Activated naive CD4-positive, alpha-beta T cell (primary cell): ENCODE measurements at places on chromosomes 1 and 21.
A peak's percentile ranks its signal among the peaks of the same experiment; 100 is the strongest.

- DNase-seq = no peak
Measured at GRCh38 chr1:207309745-207310273, 11.7 kb upstream of the CD55 start.

DNA sequence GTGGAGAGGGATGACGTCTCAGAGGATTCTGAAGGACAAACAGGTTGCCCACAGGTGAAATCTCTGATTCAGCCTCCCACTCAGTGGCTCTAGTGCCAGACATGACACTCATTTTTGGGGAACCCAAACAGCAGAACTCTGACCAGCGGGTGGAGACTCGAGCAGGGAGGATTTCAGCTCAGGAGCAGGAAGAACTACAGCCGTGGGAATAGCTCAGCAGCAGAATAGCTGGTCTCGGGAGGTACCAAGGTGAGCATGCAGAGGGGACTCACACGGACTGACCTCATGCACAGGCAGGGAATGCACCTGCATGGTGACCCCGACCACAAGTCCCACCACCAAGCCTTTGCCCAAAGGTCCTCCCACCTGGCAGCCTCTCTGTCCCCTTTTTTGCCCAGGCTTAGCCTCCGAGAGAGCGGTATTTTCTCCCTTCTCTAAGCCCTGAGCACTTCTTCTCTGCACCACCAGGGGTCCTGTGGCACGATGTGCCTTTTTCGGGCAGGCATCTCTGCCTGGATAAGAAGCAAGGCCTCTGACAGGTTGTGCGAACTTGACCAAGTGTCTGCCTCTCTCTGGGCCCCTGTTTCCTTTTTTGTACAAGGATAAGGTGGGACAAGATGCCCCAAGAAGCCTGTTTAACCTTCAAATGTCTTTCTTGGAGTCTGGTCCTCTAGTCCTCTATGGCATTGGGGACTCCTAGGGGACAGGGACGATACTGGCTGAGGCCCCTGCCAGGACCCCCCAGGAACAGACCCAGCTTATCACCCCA, 8.8 kb upstream of the FGR start:
- peak; percentile 22 for DNase-seq

DNA sequence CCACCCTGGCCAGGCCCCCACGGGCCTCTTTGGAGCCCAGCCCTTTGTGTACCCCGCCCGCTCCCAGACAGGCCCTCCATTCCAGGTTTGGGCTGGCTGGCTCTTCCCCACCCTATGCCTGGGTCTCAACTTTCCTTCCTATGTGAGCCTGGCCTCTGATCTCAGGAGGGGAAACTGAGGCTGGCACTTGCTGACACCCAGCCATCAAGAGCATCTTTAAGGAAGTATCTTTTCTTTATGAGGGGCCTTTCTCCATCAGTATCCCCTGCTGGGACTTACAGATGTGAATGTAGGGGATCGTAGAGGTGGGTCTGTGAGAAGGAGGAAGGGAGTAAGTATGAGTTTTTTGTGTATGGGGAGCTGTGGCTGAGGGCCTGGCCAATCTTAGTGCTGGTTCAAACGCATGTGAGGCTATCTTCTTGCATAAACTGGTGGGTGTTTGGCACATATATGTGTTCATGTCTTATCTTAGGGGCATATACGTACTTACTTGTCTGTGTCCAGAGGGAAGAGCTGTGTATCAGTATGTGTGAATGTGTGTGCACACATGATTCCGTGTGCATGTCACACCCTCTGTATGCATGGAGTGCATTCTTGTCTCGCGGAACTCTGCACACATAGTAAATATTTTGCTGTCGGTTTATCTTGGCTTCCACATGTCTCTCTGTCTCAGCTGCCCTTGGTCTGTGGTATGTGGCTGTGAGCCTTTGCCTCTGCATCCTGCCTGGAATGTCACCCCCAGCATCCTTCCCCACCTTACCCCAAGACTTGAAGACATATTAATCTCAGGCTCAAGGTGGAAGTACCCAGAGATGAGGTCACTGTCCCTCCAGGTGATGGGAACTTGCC, 5.4 kb downstream of the NECTIN4 start:
- DNase-seq = no peak

- DNase-seq = no peak
Measured at GRCh38 chr1:67441739-67442281, 11.6 kb upstream of the SERBP1 start.

GRCh38 chr1:38153066-38153777, 106.6 kb upstream of the POU3F1 start:
- DNase-seq = no peak

GRCh38 chr1:98044766-98045165, 123.9 kb upstream of the DPYD start:
- no peak for DNase-seq

DNA sequence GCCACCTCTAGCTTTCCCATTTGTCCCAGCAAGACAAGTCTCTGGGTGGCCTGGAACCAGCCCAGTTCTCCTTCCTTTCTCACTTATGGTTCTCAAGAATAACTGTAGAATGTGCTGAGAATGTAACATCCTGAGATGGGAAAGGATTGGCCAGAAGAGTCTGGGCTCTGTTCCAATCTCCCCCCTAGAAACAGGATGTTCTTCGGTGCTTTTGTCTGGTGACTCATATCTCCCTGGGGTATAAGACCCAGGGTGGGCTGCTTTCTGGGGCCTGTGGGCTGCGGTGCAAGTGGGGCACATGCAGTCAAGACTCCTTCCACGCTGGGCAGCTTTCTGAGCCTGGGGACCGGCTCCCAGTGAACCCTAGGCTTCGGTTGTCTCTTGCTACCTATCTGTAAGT, 251.2 kb upstream of the POU3F1 start:
- no peak for DNase-seq

GRCh38 chr1:181383695-181384094, 99.6 kb upstream of the CACNA1E start:
- no peak for DNase-seq

- no peak for DNase-seq
Measured at GRCh38 chr1:15246960-15247614, at the start of gene FHAD1. Gene FHAD1, plus strand, starts transcription at chr1:15247223. Its CDS starts 4,562 bp downstream, at chr1:15251785.

DNA sequence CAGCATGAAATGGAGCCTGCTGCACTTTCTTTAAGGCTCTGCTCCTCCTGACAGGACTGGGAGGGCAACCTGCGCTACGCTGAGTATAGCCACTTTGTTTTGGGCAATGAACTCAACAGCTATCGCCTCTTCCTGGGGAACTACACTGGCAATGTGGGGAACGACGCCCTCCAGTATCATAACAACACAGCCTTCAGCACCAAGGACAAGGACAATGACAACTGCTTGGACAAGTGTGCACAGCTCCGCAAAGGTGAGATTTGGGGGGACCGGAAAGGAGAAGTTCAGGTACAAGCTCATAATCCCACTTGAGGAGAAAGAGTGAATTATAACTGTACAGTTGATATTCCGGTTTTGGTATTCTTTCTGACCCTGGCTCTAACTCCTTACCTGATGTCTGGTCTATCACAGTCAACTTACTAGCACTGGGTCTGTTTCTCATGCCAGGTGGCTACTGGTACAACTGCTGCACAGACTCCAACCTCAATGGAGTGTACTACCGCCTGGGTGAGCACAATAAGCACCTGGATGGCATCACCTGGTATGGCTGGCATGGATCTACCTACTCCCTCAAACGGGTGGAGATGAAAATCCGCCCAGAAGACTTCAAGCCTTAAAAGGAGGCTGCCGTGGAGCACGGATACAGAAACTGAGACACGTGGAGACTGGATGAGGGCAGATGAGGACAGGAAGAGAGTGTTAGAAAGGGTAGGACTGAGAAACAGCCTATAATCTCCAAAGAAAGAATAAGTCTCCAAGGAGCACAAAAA, 5.4 kb downstream of the ANGPTL7 start:
- DNase-seq = no peak

DNA sequence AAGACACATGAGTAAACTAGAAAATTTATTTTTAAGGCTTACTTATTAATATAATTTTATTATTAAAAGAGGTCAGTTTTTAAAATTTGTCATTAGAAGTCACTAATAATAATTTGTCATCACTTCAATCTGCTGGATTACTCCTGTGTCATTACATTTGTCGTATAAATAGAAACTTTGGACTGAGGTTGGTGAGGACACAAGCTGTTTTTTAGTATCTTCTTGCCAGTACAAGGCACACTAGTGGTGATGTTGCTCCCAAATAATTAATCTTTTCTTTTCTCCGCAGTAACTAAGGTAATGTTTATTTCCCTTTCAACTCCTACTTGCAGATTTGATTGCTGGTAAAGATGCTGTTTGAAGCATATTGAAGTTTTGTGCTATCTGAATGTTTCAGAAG, 59.4 kb upstream of the TENT5C start:
- DNase-seq = no peak

DNA sequence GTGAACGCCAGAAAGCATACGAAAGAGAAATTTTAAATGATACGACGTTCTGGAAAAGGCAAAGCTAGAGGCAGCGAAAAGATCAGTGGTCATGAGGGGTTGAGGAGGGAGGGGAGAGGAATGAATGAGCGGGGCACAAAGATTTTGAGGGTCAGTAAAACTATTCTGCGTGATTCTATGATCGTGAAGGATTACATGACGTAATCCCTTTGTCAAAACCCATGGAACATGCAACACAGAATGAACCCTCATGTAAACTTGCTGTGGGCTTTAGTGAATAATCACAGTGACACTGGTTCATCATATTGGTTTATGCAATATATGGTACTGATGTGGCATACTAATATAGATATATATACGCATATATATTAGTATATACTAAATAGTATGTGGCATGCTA, 13.0 kb downstream of the LRRC38 start:
- DNase-seq = no peak

GRCh38 chr1:151157067-151157531, 650 bp downstream of the TNFAIP8L2 start:
- DNase-seq = peak; percentile 45

GRCh38 chr1:38585460-38585859, 274.1 kb downstream of the RRAGC start:
- DNase-seq = no peak

- DNase-seq = no peak
Measured at GRCh38 chr1:166174108-166174507, 7.3 kb upstream of the FAM78B start.

GRCh38 chr1:160257411-160258015, 4.8 kb downstream of the DCAF8 start:
- no peak for DNase-seq

- DNase-seq = no peak
Measured at GRCh38 chr1:145912128-145912641, 2.3 kb upstream of the ITGA10 start.

DNA sequence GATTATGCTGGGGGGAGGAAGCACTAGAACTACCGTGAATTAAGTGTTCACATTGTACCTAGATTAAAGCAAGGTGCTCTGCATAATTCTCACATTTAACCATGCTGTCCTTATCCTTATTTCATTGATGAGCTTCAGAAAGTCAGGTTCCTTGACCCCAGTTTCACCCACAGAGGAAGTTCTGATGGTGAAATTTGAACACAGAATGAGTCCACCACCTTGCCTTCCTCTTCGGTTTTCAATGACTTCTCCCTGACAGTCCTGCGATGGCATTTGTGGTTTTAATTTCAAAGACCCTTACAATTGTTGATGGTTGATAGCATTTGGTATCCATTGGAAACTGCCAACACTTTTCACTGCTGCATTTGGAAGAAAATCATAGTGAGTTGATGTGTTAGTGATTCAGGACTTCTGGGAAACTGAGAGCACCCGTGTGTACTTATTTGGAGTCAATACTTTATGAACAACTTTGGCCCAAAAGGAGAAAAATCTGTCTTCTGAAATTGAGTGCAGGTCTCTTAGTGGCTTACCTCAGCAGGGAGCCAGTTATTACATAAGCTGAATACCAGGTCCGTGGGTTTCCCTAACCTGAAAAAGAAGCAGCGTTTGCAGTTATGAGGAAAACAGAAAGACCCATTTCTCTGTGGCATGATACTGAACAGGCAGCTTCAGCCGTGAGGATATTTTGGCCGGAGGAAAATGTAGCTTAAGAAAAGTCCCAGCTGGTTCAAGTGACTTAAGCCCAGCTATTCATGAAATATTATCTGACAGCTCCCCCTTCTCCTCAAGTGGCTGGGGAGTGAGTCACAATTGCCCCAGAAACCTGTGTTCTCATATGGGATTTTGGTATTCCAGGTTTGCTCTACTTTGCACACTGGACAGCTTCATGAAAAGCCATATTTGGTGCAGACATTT, 47.5 kb downstream of the ROR1 start:
- DNase-seq = no peak

GRCh38 chr1:7643530-7643929, 127.6 kb upstream of the VAMP3 start:
- DNase-seq = no peak

DNA sequence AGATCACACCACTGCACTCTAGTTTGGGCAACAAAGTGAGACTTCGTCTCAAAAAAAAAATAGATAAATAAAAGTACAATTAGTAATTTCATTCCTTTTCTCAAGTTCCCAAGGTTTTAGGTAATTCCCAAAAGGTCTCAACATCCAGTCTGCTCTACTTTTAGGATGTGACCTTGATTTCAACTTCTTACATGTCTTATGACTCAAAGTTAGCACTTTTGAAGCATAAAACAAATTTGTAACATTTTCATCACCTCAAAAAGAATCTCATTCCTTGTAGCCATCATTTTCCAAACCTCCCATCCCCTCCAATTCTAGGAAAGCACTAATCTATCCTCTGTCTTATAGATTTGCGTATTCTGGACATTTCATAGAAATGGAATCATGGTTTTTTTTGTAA, 32.2 kb downstream of the SNX27 start:
- no peak for DNase-seq

GRCh38 chr1:27299385-27300271, 22.3 kb upstream of the TMEM222 start:
- DNase-seq = no peak

- DNase-seq = no peak
Measured at GRCh38 chr1:35807614-35808449, at the start of gene AGO4. Gene AGO4, plus strand, starts transcription at chr1:35808016. Its CDS starts 401 bp downstream, at chr1:35808417.

DNA sequence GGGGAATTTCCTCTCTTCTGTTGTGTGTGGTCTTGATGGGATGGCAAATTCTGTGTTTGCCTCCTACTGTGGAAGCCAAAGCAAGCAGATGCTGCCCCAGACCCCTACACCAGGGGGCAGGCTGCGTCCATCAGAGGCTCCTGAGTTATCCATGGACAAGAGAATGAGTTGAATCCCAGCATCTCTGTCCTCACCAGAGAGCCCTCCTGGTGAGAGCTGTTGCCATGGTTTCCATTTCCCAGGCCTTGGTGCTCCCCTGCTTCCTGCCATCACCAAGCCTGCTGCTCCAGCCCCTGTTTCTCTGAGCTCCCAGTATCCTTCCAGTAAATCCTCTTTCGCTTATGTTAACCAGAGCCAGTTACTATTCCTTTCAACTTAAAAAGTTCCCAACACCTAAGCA, 20.4 kb upstream of the GNG12 start:
- DNase-seq = no peak

DNA sequence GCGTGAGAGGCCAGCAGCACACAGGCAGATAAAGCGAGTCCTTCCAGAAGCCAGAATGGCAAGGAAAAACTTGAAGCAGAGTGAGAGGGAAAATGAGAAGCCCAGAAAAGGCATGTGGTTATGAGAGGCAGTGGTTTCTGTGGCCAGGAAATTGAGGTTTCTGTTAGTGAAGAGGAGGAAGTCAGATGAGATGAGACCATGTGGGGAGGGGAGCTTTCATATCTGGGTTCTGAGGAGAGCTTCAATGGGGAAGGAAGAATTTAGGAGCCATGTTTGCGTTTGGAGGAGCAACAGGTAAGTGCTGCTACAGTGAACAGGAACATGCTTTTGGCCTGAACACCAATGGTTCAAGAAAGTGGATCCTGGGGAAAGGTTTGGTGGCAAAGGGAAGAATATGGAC, 6.1 kb upstream of the CD1A start:
- no peak for DNase-seq
